ENCODE measurements at places on chromosomes 4 and X.

DNA sequence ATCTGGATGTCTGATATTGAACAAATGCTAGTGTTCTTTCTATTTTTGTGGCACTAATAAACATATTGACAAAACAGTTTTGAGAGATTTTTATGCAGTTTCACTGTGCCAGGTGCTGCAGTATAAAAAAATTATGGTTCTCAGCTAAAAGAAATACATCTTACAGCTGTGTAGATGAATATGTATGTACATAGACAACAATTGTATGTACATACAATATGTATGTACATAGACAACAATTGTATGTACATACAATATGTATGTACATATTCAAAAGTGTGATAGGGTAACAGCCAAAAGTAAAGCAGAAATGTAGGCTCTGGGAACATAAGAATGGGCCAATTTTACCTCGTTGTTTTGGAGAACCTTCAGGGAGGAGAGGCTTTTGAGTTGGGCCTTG lies 390.0 kb upstream of the RPS6KA3 start:
- no peak for DNase-seq

- no peak for DNase-seq
These were observed 17.0 kb downstream of the RBMX2 start for GRCh38 chrX:130418740-130419139.

- DNase-seq: no peak
These were observed 63.0 kb upstream of the ENPP6 start for GRCh38 chr4:184280591-184281071.

DNA sequence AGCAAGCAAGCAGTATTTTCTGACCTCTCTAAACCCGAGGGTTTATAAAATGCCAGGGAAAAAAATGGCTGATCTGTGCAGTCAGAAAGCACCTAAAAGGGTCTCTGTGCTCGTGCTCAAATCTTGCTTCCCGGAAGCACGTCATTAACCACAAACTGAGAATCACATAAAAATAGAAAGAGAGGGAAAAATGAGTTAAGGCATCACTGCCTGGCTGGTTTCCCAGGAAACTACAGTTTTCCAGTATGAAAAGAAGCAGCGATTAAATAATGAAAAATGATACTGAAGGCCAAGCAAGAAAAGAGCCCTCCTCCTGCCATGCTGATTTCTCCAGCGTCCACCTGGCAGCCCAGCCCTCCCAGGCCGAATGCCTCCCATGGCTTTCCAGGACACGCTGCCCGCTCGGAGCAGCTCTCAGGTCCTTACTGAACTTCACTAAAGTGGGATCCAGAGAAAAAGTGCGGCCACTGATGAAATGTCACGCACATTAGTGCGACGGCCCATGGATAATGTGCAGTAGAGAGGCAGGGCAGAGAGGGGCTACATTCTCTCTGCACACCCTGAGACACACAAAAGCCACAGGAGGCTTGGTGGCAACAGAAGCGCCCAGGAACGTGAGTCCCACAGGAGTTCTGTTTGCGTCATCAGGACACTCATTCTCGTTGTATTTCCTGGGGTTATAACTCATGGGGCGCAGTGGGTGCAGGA lies 80.4 kb downstream of the WFS1 start:
- no peak for DNase-seq

DNA sequence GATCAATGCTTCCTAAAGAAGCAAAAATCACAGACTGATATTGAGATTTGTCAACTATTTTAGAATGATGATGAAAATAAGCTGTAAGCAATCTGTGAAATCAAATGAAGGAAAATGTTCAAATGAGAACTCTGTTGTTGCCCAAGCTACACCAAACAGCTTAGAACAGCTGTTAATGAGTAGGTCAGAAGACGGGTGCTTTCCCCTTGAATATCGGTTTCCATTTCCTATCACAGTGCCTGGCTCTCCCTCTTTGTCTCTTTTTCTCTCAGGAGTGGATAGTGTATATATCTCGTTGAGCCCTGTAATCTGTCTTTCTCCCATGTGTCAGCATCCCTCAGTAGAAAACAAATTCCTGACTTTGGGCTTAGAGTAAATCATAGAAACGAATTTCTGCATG lies 1592.9 kb upstream of the TENM3 start:
- DNase-seq: no peak

- DNase-seq: no peak
These were observed 211.2 kb downstream of the ANK2 start for GRCh38 chr4:113260688-113261087.

GRCh38 chr4:143186212-143186611 lies 1.5 kb downstream of the USP38 start:
- DNase-seq: no peak

DNA sequence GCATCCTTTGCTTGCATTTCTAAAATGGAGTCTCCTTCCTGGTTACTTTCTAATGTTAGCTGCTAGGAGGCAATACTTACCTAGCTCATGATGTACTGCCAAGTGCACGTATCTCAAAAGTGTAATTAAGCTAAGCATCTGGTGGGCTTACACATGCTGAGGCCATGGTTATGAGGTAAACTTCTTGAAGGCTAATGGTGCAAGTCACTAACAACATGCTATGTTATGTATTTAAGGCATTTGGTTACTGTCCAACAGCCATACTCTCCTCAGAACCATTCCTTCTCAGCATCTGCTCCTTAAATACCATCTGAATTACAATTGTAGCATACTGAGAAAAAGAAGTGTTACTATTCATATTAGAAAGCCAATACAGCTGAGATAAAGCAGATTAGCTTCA lies 318.6 kb upstream of the BMP3 start:
- DNase-seq: no peak

- DNase-seq: peak; percentile 52
These were observed 28.0 kb upstream of the CD40LG start for GRCh38 chrX:136619899-136620505.

- no peak for DNase-seq
These were observed 47.9 kb upstream of the FGF13 start for GRCh38 chrX:138759217-138759943.

GRCh38 chr4:169993531-169993930 lies 32.7 kb downstream of the MFAP3L start:
- no peak for DNase-seq

GRCh38 chr4:124304941-124305340 lies 407.6 kb downstream of the ANKRD50 start:
- no peak for DNase-seq

DNA sequence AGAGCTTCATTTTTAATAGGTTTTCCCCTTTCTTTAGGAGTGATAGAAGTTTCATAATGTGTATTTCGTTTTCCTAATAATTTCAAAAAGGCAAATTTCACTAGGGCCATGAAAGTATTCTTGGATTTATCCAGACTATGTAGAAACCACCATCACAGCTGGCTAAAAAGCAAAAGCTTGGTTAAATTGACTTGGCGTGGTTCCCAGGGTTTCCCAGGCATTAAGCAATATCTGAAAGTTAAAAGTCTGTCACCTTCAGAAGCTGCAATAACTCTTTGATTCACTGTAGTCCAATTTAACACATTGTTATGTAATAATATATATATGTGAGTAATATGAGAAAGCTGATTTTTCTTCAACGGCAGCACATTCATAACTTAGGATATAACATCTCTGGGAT lies 38.3 kb downstream of the NDNF start:
- no peak for DNase-seq

DNA sequence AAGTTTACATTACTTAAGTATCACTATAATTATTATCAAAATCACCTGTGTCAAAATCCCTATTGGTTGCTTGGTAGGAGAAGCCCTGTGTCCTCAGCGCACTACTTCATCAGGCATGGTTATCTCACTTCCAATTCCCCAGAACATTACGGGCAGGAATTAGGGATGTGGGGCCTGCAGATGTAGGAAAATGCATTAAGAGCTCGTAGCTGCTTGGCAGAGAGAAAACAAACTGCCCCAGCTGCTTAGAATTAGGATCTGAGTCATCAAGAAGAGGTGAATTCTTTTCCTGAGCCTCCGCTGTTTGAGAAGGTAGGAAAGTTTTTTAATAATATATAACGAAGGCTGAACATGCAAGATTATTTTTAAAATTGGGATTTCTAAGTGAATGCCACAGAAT lies 31.1 kb upstream of the CLNK start:
- no peak for DNase-seq

DNA sequence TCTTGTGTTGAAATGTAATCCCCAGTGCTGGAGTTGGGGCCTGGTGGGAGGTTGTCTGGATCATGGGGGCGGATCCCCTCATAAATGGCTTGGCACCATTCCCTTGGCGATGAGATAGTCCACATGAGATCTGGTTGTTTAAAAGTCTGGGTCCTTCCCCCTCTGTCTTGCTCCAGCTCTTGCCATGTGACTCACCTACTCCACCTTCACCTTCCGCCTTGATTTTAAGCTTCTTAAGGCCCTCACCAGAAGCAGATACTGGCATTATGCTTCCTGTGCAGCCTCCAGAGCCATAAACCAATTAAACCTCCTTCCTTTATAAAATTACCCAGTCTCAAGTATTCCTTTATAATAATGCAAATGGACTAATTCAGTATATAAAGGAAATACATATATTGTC lies 111.5 kb downstream of the NR3C2 start:
- no peak for DNase-seq

- no peak for DNase-seq
These were observed 35.6 kb upstream of the DCAF8L1 start for GRCh38 chrX:28016823-28017222.

DNA sequence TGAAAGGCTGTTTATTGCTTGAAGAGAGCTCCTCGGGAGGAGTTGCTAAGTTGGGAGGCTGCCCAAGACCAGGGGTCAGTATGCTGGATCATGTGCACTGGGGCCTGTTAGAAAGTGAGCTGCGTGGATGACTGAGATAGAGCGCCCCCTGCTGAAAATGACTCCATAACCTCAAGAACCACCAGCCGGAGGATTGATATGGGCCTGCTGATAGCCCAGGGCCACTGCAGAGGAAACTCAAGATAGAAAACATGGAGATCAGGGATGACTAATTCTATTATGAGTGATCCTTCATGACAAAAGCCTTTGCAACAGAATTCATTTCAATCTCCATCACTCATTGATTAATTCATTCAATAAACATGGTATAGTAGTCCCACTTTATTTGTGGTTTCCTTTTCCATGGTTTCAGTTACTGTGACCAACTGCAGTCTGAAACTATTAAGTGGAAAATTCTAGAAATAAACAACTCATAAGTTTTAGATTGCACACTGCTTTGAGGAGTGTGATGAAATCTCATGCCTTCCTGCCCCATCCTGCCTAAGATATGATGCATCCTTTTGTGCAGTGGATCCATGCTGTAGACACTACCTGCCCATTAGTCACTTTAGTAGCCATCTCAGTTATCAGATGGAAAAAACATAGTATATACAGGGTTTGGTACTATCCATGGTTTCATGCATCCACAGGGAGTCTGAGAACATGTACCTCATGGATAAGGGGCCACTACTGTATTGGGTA lies 126.7 kb upstream of the MBNL3 start:
- DNase-seq: peak; percentile 39

DNA sequence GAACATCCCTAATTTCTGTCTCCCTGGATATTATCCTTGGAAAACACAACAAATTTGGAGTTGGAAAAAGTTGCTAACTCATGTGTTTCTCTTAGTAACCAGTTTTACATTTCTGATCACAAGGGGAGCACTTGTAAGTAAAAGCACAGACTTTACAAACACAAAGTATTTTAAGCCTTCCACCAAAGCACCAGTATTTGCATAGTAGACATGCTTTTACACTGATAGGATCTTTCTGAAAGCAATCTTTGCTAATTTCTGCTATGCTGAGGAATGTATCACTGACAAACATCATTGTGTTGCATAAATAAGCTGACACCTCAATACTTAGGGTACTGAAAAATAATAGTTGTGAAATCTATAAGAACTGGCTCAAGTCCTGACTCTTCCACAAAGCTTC lies 100.6 kb downstream of the MID1 start:
- no peak for DNase-seq

GRCh38 chr4:88419874-88420273 lies 37.0 kb upstream of the HERC5 start:
- DNase-seq: no peak

GRCh38 chr4:74095886-74096264 lies 3.1 kb downstream of the CXCL2 start:
- no peak for DNase-seq

- no peak for DNase-seq
These were observed 30.2 kb downstream of the SPINK2 start for GRCh38 chr4:56791316-56791715.

DNA sequence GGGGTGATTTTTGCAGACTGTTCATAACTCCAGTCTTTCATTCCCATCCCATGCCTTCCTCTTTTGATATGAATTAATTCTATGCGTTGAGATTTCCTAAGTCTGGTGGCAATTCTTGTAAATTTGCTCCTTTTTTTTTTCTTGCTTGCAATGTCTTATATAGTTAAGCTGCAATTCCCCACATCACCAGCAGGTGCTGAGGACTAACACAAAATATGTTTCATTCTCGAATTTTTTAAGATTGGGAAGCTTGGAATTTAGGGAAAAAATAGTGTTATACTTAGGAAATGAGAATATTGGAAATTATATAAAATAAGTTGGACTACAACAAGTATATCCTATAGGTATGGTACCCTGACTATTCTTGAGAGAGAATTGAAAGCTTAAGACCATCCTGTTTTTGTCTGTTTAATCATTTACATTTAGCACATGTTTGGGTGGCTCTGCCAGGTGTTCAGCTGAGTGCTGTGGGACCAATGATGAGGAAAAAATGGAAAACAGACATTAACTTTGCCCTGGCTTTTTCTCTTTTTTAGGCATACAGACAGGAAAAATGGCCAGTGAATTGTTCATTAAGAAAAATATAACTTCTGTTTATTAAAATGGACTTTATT lies 30.2 kb downstream of the AFF2 start:
- peak; percentile 5 for DNase-seq

GRCh38 chrX:52082578-52082977 lies 13.6 kb upstream of the MAGED4B start:
- no peak for DNase-seq

- peak; percentile 6 for DNase-seq
These were observed 280.9 kb upstream of the RPS6KA3 start for GRCh38 chrX:20547611-20548051.

DNA sequence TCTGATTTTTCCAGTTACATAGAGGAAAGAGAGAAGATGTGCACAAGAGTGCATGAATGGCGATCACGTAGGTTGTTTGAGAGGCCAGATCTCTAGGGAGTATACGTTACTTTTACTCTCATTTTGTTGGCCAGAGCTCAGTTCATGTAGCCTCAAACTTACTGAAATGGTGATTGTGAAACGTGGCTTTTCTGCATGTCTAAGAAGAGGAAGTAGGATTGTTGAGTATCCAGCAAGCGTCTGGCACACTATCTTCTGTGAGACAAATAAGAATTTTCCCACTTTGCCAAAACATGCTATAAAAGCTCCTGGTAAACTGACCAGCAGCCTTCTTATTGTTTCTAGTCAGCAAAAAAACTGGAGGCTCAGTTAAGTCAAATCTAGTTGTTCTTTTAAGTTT lies 264.5 kb upstream of the EMCN start:
- no peak for DNase-seq

Data from activated CD4-positive, alpha-beta T cell treated with anti-CD3 and anti-CD28 coated beads, Interleukin-2, amount 10 ng/mL, durations not matched to agents 7 days and 5 days (primary cell).